ENCODE measurements at places on chromosomes 5 and 9.

DNA sequence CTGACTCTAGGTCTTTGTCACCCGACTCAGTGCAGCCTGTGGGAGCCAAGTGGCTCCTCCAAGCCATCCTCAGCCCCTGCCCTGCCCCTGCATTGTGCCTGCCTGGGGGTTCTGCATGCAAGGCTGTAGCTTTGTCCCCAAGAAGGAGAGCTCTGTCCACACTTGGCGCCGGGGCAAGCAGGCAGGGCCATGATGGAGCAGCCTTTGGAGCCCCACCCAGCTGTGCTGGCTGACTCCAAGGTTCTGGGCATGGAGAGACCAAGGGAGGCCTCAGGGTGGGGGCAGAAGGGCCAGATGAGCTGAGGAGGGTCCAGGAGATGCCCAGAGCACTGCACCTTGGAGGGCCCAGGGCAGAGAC, 226.2 kb downstream of the CACNA1B start:
- no peak for DNase-seq

DNA sequence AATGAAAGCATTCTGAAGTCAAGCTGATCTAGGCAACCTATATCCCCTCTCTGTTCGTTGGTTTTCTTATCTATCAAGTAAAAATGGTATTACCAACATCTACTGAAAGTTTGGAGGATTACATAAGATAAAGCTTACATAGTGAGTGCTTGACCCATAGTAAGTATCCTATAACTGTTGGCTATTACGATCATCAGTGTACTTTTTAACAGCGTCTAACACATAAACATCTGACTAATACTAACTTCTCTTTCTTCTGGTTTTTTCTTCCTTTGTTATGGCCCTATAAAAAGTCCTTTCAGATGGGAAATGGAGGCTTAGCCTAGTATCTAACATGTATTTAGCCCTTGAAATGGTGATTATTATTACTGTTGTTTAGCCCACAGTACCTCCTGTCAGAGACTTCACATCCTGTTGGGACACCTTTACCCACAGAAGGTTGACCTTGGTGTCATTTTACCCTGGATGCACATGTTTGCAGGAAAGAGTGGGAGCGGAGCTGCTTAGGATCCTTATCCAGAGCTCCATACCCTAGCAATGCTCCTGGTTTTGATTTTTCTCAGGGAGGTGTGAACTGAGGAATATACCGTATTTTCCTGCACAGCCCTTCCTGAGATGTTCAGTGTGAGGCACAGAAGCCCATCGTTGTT, 6.0 kb downstream of the INSYN2B start:
- DNase-seq, result no peak

DNA sequence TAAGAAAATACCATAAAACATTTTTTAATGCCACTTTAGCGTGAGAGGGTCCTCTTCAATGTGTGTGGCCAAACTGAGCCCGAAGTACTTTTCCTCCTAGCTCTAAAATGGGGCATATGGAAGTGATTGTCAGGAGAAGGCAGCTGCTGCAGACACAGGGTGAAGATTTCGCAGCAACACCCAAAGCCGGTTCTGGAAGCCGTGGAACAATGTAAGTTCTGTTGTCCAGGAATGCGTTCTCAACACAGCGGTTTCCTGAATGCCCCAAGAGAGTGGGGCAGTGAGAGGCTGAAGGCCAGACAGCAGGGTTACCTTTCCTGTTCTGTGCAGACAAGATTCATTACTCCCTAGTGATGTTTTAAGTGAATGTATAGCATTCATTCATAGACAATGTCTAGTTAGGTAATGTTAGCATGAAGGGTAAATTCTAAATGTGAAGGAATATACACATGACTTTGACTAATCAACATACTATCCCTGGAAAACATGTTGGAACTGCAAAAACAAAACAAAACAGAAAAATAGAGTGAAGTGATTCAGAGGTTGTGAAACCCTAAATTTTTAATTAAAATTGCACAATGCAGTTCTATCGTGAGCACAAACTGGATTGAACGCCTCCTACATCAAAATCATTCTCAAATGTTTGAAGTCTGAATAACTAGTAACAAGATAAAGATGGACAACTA, 197.0 kb upstream of the SEMA6A start:
- DNase-seq, result no peak

- no peak for DNase-seq
These were observed 17.0 kb downstream of the IFNE start for GRCh38 chr9:21465138-21465537.

DNA sequence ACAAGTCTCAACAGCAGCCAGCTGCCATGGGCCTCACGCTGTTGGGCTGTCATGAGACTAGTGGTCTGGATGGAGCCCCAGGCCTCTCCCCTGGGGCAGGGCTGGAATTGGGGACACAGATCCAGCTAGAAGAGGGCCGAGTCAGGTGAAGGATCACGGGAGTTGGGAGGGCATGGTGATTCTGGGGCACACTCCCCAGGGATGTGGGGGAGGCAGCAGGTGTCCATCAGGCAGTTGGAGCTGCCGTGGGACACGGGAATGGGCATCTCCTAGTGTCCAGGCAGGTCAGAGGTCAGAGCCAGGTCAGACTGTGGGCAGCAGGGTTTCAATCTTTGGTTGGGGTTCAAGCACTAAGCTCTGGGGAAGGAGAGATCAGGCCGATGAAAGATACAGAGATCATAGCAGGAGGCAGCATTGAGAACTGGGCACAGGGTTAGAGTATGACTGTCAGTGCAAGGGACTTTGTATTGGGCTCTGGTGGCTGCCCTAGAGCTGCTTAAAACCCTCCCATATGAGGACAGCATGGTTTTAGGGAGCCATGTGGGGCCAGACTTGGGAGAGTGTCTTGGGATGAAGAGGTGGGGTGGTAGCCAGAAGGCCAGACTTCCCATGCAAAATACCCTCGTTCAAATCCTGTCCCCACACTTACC, 59.2 kb downstream of the ARHGEF37 start:
- no peak for DNase-seq

GRCh38 chr9:2655411-2655901, 33.9 kb downstream of the VLDLR start:
- peak; percentile 86 for DNase-seq

- no peak for DNase-seq
These were observed 49.7 kb upstream of the GLDC start for GRCh38 chr9:6695121-6695814.

GRCh38 chr9:75147638-75148037, 59.3 kb downstream of the OSTF1 start:
- no peak for DNase-seq

DNA sequence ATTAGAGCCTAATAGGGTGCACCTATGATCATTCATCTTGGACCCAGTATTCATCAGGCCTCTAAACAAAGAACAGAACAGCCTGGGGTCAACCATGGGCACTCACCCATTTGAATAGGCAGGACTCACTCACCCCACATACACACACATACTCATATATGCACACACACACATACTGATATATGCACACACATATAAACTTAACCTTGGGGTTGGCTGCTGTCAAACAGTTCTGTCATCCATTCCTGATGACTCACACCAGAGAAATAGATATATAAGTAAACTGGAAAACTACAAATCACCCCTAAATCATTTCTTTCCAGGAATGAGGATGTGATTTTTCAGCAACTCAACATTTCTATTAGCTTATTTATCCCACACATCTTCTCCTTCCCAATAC, 51.3 kb downstream of the ARL15 start:
- no peak for DNase-seq

GRCh38 chr5:15864536-15865215, 314.9 kb downstream of the MARCHF11 start:
- no peak for DNase-seq

DNA sequence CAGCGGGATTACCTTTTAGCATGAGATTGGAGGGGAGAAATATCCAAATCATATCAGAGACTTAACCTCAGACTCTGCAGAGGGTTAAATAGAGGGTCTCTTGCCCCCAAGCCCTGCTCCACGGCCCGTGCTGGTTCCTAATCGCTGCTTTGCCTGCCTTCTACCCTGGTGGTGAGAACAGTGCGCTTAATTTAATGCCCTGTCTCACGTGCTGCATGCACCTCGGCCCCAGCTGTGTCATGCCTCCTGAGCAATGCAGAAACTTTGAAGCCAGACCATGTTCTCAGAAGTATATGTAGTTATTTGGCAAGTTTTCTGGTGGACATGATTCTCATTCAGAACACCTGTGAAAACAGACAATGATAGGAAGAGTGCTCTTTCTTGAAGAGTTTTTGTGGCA, 1.4 kb downstream of the OTULIN start:
- DNase-seq, result no peak

DNA sequence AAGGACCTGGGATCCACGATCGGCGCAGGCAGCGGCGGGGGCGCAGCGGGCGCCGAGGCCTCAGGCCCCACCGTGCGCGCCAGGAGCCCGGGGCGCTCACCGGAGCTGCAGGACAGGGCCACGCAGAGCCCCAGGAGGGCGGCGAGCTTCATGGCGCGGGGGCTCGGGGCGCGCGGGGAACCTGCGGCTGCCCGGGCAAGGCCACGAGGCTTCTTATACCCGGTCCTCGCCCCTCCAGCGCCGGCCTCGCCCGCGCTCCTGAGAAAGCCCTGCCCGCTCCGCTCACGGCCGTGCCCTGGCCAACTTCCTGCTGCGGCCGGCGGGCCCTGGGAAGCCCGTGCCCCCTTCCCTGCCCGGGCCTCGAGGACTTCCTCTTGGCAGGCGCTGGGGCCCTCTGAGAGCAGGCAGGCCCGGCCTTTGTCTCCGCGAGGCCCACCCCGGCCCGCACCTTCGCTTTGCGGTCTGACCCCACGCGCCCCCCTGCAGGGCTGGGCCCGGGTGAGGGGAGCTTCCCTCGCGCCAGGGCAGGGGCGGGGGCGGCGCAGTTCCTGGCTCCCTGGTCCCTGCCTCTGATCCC, at the start of gene SCGB3A1:
TSS of gene SCGB3A1 (minus strand) at position 189 of the 577 bp plus-strand sequence. CDS start at position 152, 37 bp downstream.
- DNase-seq, result no peak

- no peak for DNase-seq
These were observed 181.9 kb downstream of the ESM1 start for GRCh38 chr5:54803471-54804011.

DNA sequence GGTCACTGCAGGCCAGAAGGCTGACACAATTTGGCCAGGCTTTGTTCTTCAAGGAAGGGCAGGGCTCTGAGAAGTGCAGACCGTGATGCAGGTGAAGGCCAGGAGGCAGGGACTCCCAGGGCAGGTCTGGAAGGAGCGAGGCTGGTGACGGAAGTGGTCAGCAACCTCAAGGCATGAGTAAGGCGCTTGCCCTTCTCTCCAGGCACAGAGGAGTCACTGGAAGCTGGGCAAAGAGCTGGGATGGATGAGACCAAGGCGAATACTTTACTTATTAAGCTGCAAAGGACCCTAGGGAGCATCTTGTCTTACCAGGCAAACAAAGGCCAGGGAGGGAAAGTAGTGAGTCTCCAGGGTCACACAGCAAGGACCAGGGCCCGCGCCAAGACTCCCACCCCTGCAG, 18.6 kb downstream of the IRF1 start:
- no peak for DNase-seq

- no peak for DNase-seq
These were observed 29.7 kb downstream of the MRPL36 start for GRCh38 chr5:1769752-1770442.

- no peak for DNase-seq
These were observed 129.0 kb upstream of the HMHB1 start for GRCh38 chr5:143682929-143683386.

- no peak for DNase-seq
These were observed 54.1 kb downstream of the MTAP start for GRCh38 chr9:21856301-21857094.

- no peak for DNase-seq
These were observed 69.8 kb downstream of the ANKH start for GRCh38 chr5:14801792-14802191.

DNA sequence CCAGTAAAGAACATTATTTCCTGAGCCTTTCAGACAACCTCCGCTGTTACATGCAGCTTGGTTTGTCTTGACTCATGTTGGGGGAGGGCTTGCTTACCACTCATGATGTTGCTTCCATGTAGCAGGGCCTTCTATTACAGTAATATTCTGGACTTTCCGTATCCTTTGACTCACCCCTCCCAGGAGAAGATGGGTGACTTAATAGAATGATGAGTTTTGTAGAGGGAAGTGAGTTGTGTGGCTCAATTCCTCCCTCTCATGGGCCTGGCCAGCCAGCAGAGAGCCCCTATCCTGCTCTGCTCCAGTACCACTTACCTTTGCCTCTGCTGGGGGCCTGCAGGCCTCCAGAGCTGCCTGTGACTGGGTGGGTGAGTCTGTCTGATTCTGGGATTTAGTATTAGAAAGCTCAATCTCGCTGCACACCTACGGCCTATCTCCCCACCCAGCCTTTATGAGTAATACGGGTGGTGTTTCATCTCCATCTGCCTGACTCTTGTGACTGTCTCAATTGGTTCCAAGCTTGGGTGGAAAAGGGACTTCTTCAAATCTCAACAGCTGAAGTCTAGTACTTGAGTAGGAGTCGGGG, 52.6 kb upstream of the KLF9 start:
- peak; percentile 97 for DNase-seq

DNA sequence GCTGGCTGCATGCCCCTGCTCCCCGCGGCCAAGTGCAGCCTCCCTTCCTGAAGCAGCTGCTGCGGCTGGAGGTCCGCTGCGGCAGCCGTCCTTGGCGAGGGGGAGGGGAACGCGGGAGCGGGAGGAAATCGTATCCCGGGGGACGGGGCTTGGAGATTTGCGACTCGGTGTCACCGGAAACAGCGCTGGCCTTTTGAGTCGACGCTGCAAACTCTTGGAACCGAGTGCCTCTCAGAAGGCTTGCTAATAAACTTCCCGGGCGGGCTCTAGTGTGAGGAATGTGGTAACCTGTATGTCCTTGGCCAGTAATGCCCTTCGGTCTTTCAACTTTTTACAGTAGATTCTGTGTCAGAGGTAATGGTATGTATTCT, 82.7 kb downstream of the PTPDC1 start:
- no peak for DNase-seq

DNA sequence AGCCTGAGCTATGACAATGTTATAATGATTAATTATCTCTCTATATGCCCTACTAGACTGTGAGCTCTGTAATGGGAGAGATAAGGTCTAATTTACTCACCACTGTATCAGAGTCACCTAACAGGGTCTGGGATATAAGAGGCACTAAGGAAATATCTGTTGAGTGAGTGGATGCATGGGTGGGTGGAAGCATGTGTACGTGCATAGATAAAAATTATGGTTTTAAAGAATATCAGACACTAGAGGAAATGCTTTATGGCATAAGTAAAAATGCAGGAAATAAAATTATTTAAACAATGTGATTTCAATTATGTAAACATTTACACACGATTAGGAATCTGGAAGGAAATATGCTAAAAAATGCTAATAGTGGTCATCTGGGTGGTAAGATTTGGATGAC, 137.8 kb downstream of the SPOCK1 start:
- no peak for DNase-seq

- DNase-seq, result no peak
These were observed 213.7 kb upstream of the NR4A3 start for GRCh38 chr9:99607842-99608448.

GRCh38 chr9:111399772-111400563, 69.9 kb upstream of the OR2K2 start:
- no peak for DNase-seq

- no peak for DNase-seq
These were observed 165.1 kb downstream of the ASTN2 start for GRCh38 chr9:117249799-117250198.

DNA sequence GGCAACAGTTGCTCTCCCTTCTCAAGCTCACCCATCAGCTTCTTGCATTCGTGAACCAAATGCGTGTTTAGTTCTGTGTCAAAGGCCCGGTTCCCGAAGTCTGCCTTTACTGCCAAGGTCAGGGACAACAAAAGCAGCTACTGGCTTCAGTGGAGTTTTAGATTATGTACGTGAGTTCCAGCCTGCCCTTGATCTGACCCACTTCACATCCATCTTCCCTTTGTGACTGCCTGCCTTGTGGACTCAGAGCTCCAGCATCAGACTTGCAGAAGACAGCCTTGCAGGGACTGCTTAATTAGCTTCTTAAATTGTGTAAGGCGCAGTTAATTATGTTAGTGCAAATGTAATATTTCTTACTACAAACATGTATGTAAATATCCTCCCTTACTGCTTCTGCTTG, 774.7 kb upstream of the EDIL3 start:
- DNase-seq, result no peak
